Smooth muscle cell of the umbilical artery (primary cell): ENCODE measurements at places on chromosomes 5 and 9. TPM values are rescaled to one million over a fixed set of nuclear protein-coding genes. Genes with fewer than 3 reads are reported as not detected.

The PDE6A gene
- not detected in 2 replicates for total RNA-seq

The SPATA31E1 gene
- not detected in 2 replicates for total RNA-seq

The QRFP gene
- not detected in 2 replicates for total RNA-seq

The TYRP1 gene
- 0.46 and 12.8 TPM in 2 replicates for total RNA-seq

The SLC6A19 gene
- total RNA-seq = not detected in 2 replicates

The SPATA31C1 gene
- not detected in 2 replicates for total RNA-seq

The KLHL3 gene
- 4.8 and 5.1 TPM in 2 replicates for total RNA-seq

The WDR38 gene
- total RNA-seq = not detected in 2 replicates

The TNFSF8 gene
- not detected in 2 replicates for total RNA-seq

The GABRA6 gene
- not detected in 2 replicates for total RNA-seq

The CETN3 gene
- 16.6 and 20.2 TPM in 2 replicates for total RNA-seq

The CTXN3 gene
- total RNA-seq = not detected in 2 replicates

The ELOVL7 gene
- 0.09 TPM in 1 of 2 replicates, not detected in the other for total RNA-seq

The GRIN1 gene
- total RNA-seq = 0.09 TPM in 1 of 2 replicates, not detected in the other

The TGFBI gene
- total RNA-seq = 4,385 and 6,496 TPM in 2 replicates

The GLDC gene
- under 0.01 and 1.3 TPM in 2 replicates for total RNA-seq

The KIF4B gene
- 0.09 TPM in 1 of 2 replicates, not detected in the other for total RNA-seq

The OTULINL gene
- under 0.01 and 0.14 TPM in 2 replicates for total RNA-seq

The CDH6 gene
- total RNA-seq = 27.6 and 82.3 TPM in 2 replicates

The MLLT3 gene
- total RNA-seq = 19.4 and 25.8 TPM in 2 replicates

The ELP1 gene
- total RNA-seq = 52.6 and 73.2 TPM in 2 replicates

The ADAMTS12 gene
- total RNA-seq = 73.0 and 179 TPM in 2 replicates

The SAXO1 gene
- total RNA-seq = 0.05 TPM in 1 of 2 replicates, not detected in the other
